Right lobe of liver (tissue), 6 donors: ENCODE measurements at places on chromosomes 16 and 17. TPM values are rescaled to one million over a fixed set of nuclear protein-coding genes. Genes with fewer than 3 reads are reported as not detected.

SLC38A8 gene
- not detected for total RNA-seq

ZNF385C gene
- total RNA-seq, result not detected

PPP1R27 gene
- not detected for total RNA-seq

SETD1A gene
- 7.4 TPM for total RNA-seq

MYH1 gene
- not detected for total RNA-seq

HOXB7 gene
- total RNA-seq, result 0.16 TPM

TP53TG3 gene
- total RNA-seq, result not detected

SLFN12 gene
- total RNA-seq, result 0.84 TPM

CCL17 gene
- total RNA-seq, result not detected

DNAH9 gene
- not detected for total RNA-seq

ULK2 gene
- total RNA-seq, result 5.0 TPM

PITPNM3 gene
- total RNA-seq, result 1.0 TPM

BEAN1 gene
- 0.10 TPM for total RNA-seq

CMTM2 gene
- not detected for total RNA-seq

KCNG4 gene
- not detected for total RNA-seq

GJC1 gene
- 0.18 TPM for total RNA-seq

GID4 gene
- 6.1 TPM for total RNA-seq

STX1B gene
- 4.5 TPM for total RNA-seq

DPEP3 gene
- not detected for total RNA-seq

PPM1E gene
- total RNA-seq, result 0.89 TPM

MEIOB gene
- not detected for total RNA-seq

TBC1D3C gene
- not detected for total RNA-seq

RBFOX1 gene
- total RNA-seq, result not detected

RGS11 gene
- 0.37 TPM for total RNA-seq

MSLN gene
- 0.25 TPM for total RNA-seq

C17orf50 gene
- total RNA-seq, result not detected

HIC1 gene
- 5.0 TPM for total RNA-seq

CA5A gene
- 39.8 TPM for total RNA-seq

GNGT2 gene
- total RNA-seq, result 1.3 TPM

ZACN gene
- total RNA-seq, result not detected

KCNH6 gene
- total RNA-seq, result not detected

CES1 gene
- total RNA-seq, result 1,309 TPM

ZP2 gene
- not detected for total RNA-seq

GP1BA gene
- total RNA-seq, result not detected

CACNG1 gene
- total RNA-seq, result not detected

MYL4 gene
- total RNA-seq, result 0.72 TPM

HS3ST4 gene
- not detected for total RNA-seq

CARD14 gene
- 0.29 TPM for total RNA-seq

METTL26 gene
- 32.9 TPM for total RNA-seq

TPSD1 gene
- total RNA-seq, result not detected

TBX6 gene
- 0.42 TPM for total RNA-seq

TBC1D16 gene
- total RNA-seq, result 18.5 TPM

KCNH4 gene
- total RNA-seq, result not detected

IGSF6 gene
- 2.1 TPM for total RNA-seq

TACO1 gene
- total RNA-seq, result 33.4 TPM

KRT20 gene
- total RNA-seq, result not detected

KRT25 gene
- total RNA-seq, result not detected

MYH11 gene
- total RNA-seq, result 2.2 TPM

CRISPLD2 gene
- 12.8 TPM for total RNA-seq

CHRNE gene
- 2.9 TPM for total RNA-seq

SCNN1G gene
- not detected for total RNA-seq

CDT1 gene
- total RNA-seq, result 9.6 TPM

ATF7IP2 gene
- total RNA-seq, result 13.6 TPM

ITGAX gene
- 4.2 TPM for total RNA-seq

HBA2 gene
- 522 TPM for total RNA-seq

RNF222 gene
- total RNA-seq, result not detected
